ENCODE measurements at places on chromosomes 7 and 10.

DNA sequence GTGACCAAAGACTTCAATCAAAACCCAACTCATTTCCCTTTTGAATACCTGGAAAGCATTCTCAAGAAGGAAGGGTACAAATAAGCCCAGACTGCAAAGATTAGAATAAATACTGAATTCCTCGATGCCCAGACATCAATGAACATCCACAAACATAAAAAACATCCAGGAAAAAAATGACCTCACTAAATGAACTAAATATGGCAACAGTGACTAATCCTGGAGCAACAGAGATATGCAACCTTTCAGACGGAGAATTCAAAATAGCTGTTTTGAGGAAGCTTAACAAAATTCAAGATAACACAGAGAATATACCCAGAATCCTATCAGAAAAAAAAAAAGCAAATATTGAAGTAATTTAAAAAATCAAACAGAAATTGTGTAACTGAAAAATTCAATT, 43.2 kb downstream of the PCLO start:
- no peak for DNase-seq
- H3K27ac ChIP-seq, result no peak overlapping the region
- no peaks in the 10 kb centered on the region for H3K27me3 ChIP-seq
- no peaks in the 10 kb centered on the region for H3K4me1 ChIP-seq

GRCh38 chr7:151237244-151238189, 5.2 kb downstream of the CHPF2 start:
- H3K27me3 ChIP-seq, result no peaks in the 10 kb centered on the region
- H3K4me1 ChIP-seq, result peaks cover 34% of the 10 kb centered on the region
- H3K4me3 ChIP-seq, result no peak overlapping the region
- H3K27ac ChIP-seq, result no peak overlapping the region
- H3K36me3 ChIP-seq, result no peaks in the 10 kb centered on the region

- H3K4me1 ChIP-seq, result no peaks in the 10 kb centered on the region
- H3K27ac ChIP-seq, result no peak overlapping the region
- no peak overlapping the region for H3K4me3 ChIP-seq
- no peaks in the 10 kb centered on the region for H3K36me3 ChIP-seq
Measured at GRCh38 chr10:117204316-117204715, 7.0 kb downstream of the KCNK18 start.

- H3K27me3 ChIP-seq, result no peaks in the 10 kb centered on the region
- no peaks in the 10 kb centered on the region for H3K36me3 ChIP-seq
- no peak overlapping the region for H3K27ac ChIP-seq
- H3K4me1 ChIP-seq, result no peaks in the 10 kb centered on the region
Measured at GRCh38 chr7:21086688-21087087, 300.0 kb upstream of the SP8 start.

GRCh38 chr7:51015581-51015980, 232.9 kb upstream of the GRB10 start:
- H3K36me3 ChIP-seq, result no peaks in the 10 kb centered on the region
- H3K27me3 ChIP-seq, result no peaks in the 10 kb centered on the region
- H3K27ac ChIP-seq, result no peak overlapping the region
- no peak for DNase-seq
- no peak overlapping the region for H3K4me3 ChIP-seq

GRCh38 chr7:122695816-122696215, 3.1 kb downstream of the RNF133 start:
- H3K27me3 ChIP-seq, result no peaks in the 10 kb centered on the region
- DNase-seq, result no peak
- no peak overlapping the region for H3K4me3 ChIP-seq
- H3K4me1 ChIP-seq, result no peaks in the 10 kb centered on the region
- H3K27ac ChIP-seq, result no peak overlapping the region

GRCh38 chr10:101564490-101564991, 23.5 kb downstream of the POLL start:
- H3K4me1 ChIP-seq, result peaks cover 17% of the 10 kb centered on the region
- H3K27me3 ChIP-seq, result peaks cover 28% of the 10 kb centered on the region
- no peak overlapping the region for H3K27ac ChIP-seq
- DNase-seq, result no peak
- H3K4me3 ChIP-seq, result no peak overlapping the region

GRCh38 chr7:66739953-66740301, 606 bp upstream of the RABGEF1 start:
- H3K36me3 ChIP-seq, result peaks cover 9% of the 10 kb centered on the region
- peak overlapping the region; percentile 97 for H3K27ac ChIP-seq
- peak overlapping the region; percentile 96 for H3K4me3 ChIP-seq
- H3K4me1 ChIP-seq, result peaks cover 37% of the 10 kb centered on the region
- no peak for DNase-seq

DNA sequence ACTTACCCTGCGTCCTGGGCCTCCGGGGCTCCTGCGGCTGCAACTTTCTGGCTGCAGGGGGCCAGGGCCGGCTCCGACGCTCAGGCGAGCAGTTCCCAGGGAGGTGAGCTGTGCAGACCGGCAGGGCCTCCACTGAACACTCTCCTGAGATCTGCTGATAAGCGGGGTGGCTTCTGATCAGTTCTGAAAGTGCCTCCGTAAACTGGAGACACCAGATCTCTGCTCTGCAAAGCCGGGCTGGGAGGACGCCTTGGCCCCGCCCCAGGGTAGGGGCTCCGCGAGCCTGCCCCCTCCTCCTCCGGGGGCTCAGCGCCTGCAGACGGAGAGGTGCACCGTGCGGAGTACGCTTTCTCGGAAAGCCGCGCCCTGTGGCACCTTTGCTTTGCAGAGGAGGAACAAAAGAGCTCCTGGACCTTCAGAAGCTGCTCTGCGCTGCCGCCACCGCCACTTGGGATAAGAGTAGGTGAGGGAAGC, 141.3 kb upstream of the VKORC1L1 start:
- DNase-seq, result no peak
- H3K27me3 ChIP-seq, result no peaks in the 10 kb centered on the region
- H3K4me1 ChIP-seq, result peaks cover 7% of the 10 kb centered on the region
